ENCODE measurements at places on chromosomes 1 and 21. TPM values are rescaled to one million over a fixed set of nuclear protein-coding genes. Genes with fewer than 3 reads are reported as not detected.

The PDE9A gene
- polyA plus RNA-seq, result 9.0 TPM

The OR2L13 gene
- not detected for polyA plus RNA-seq

The CYYR1 gene
- 11.6 TPM for polyA plus RNA-seq

The CLDN19 gene
- not detected for polyA plus RNA-seq

The TESK2 gene
- 3.8 TPM for polyA plus RNA-seq

The RAB4A gene
- polyA plus RNA-seq, result 58.9 TPM

All from stomach (tissue), 19 donors.